ENCODE measurements at places on chromosomes 16 and 17.

GRCh38 chr17:82901356-82901755 lies 61.5 kb upstream of the ZNF750 start:
- DNase-seq: no peak

DNA sequence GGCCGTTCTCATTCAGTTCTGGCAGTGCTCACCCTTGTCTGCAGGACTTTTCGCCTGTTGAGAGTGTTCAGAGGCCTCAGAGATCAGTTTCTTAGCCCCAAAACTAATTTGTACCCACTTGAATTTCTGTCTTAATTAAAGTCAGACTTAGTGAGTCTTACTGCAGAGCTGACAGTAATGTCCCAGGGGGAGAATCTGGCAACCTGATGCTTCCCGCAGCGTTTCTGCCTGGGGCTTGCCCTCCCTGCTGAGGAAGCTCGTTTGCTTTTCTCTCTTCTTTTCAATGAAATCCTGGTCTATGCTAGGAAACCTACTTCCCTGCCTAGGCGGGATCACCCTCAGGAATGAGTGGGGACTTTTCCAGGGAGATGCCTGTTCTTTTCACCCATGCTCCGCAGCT lies 25.3 kb downstream of the DBNDD1 start:
- no peak for DNase-seq

GRCh38 chr17:79944251-79944812 lies 91.3 kb downstream of the TBC1D16 start:
- no peak for DNase-seq

- no peak for DNase-seq
Observed at GRCh38 chr16:19760356-19761060, 42.4 kb downstream of the IQCK start.

- DNase-seq: no peak
Observed at GRCh38 chr16:80065541-80065940, 465.0 kb upstream of the MAF start.

- DNase-seq: no peak
Observed at GRCh38 chr16:23465179-23465578, 12.2 kb upstream of the COG7 start.

DNA sequence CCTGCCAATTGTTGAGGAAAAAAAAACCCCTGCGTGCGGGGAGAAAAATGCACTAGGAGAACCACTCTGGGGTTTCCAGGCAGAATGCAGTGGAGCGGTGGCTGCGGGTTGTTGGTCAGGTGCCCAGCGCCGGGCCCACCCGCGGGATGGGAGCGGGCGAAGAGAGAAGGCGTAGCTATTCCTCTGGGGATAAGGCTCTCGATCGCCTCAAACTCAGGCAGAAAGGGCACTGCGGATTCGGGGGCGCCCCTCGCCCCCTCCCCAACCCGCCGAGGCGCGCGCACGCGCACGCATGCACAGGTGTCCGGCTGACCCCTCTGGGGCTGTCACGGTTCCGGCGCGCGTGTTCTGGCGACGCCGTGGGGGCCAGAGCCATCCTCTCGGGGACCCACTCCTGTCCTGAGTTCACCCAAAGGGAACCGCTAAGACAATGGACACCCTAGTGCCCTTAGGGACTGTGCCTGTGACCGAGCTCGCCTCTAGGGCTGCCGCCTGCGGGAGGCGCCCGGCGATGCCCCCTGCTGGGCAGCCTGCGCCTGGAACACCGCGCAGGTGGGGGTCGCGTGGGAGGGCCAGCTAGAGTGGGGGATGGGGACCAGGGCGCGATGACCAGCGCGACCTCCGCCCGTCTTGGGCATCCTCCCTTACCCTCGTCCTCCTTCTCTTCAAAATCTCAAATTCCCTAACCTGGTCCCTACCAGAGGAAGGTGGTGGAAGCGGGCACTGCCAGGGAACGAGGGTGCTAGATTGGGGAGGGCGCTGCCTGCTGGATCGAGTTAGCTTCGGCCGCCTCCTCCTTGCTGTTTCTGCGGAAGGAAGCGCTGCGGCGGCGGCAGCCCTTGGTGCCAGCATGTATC lies 14.4 kb upstream of the CBX8 start:
- peak; percentile 33 for DNase-seq

DNA sequence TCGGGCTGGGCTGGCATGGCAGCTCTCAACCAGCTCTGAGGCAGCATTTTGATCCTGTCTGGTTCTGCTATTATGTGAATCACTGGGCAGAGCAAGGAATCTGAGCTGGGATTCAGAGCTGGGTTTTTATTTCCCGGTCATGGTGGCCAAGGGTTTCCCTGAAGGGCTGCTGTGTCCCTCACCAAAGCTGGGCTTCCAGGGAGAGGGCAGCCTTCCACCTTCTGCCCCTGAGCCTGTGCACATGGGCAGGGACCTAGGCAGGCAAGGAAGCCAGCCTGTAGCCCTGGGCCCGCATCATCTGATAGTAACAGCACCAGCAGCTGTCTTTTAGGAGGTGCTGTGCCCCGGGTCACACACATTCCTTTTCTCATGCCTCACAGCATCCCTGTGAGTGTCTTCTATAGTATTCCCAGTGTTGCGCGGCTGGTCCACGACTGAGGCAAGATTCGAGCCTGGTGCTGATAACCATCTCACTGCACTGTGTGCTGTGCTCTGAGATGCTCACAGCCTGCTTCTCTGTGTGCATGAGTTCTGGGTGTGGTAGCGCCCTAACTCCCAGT lies 85.3 kb upstream of the PLCG2 start:
- DNase-seq: no peak

GRCh38 chr17:79627184-79627765 lies 16.4 kb upstream of the RBFOX3 start:
- no peak for DNase-seq

- DNase-seq: peak; percentile 26
Observed at GRCh38 chr16:85473909-85474620, 139.1 kb upstream of the GSE1 start.

GRCh38 chr16:27370318-27370717 lies 31.7 kb upstream of the IL21R start:
- no peak for DNase-seq

DNA sequence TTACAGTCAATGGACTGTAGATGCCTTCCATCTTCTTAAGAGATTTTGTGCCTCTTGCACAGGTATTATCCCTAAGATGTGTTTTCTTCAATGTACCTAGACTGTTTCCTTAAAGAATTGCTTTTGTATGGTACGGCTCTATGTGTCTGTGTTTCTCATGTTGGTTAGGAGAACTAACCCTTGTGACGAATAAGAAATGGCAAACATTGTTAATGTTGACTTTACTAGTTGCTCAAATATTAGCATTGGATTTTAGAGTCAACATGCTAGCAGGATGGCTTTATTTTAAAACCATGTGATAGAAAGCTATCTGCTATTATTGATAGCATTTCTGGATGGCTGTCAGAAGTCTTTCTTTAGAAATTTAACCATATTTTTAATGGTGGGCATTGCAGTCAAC lies 34.5 kb downstream of the WWOX start:
- no peak for DNase-seq

DNA sequence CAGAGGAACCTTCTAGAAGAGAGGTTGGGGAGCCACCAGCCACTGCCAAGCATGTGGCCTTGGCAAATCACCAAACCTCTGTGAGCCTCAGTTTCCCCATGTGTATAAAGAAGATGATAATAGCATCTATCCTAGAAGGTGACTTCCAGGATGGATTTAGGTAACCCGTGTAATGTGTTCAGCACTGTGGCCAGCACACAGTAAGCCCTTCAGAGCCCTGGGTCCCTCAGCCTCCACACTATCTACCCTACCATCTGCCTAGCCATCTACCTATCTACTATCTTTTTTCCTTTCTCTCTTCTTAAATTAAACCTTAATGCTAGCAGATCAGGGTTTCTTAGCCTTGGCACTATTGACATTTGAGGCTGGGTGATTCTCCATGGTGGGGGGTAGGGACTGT lies 33.0 kb downstream of the TEKT5 start:
- DNase-seq: no peak

DNA sequence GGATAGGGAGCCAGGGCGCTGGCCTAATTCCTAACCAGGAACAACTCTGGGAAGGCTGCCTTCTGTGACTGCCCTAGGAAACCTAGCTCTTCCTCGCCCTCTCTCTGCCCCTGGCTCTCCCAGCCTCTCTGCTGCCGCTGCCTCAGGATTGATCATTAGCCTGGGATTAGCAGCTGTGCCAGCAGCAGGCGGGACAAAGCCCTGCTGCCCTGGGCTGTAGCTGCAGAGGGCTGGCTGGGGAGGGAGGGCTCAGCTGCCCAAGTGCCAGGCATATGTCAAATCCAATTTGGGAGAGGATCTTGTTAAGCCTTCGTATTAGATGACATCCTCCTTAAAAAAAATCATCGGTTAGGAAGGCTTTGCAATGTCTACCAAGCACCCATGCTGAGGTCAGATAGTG lies 144.8 kb upstream of the CCL2 start:
- no peak for DNase-seq

DNA sequence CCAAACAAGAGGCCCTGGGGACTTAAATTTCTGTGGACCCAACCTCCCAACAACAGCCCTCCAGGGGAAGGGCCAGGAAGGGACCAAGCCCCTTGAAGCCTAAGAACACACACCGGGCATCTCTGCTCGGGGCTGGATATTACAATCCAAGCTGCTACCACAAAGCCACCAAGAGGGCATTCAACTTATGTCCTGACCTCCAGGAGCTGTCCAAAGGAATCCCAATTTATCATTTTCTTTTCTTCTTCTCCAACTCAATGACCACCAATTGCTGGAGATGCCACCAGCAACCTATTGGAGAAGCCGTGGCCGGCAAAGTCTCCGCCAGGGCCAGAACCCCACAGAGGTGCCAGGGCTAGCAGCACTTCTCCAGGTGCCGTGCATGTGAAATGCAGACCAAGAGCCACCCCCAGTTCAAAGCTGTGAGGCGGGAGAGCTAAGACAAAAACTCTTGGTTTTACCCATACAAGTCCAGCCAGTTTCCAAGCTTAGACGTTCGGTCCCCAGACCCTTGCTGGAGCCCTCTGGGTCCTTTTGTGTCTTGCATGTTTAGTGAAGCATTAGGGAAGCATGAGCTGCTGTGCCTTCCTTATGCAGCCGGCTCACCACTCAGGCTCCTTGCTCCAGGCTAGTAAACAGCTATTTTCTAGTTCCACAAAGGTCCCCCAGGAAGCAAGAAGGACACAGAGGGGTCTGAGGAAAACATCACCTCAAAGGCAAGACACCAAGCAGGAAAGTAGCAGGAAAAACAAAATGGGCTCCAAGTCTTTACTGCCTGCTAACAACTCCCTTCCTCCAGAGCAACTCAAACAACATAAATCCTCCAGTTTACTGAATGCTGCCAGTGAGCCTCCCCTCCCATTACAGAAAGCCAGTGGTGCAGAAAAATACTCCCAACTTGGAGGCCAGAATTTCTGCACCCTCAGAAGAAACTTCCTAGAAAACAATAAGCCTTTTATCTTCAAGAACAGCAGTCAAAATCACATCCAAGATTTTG lies 3.2 kb downstream of the PITPNA start:
- no peak for DNase-seq

GRCh38 chr17:36593656-36594316 lies 2.1 kb downstream of the DHRS11 start:
- no peak for DNase-seq

DNA sequence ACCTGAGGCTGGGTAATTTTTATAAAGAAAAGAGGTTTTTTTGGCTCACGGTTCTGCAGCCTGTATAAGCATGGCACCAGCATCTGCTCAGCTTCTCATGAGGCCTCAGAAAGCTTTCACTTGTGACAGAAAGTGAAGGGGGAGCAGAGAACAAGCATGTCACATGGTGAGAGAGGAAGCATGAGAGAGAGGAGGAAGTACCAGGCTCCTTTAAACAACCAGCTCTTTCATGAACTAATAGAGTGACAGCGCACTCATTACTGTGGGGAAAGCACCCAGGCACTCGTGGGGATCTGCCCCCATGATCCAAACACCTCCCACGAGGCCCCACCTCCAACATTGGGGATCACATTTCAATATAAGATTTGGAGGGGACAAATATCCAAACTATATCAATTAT lies 86.8 kb downstream of the USP32 start:
- no peak for DNase-seq

GRCh38 chr16:67277999-67278772 lies 1.1 kb upstream of the PLEKHG4 start:
- DNase-seq: no peak

GRCh38 chr17:31907342-31907962 lies 5.9 kb upstream of the UTP6 start:
- no peak for DNase-seq

DNA sequence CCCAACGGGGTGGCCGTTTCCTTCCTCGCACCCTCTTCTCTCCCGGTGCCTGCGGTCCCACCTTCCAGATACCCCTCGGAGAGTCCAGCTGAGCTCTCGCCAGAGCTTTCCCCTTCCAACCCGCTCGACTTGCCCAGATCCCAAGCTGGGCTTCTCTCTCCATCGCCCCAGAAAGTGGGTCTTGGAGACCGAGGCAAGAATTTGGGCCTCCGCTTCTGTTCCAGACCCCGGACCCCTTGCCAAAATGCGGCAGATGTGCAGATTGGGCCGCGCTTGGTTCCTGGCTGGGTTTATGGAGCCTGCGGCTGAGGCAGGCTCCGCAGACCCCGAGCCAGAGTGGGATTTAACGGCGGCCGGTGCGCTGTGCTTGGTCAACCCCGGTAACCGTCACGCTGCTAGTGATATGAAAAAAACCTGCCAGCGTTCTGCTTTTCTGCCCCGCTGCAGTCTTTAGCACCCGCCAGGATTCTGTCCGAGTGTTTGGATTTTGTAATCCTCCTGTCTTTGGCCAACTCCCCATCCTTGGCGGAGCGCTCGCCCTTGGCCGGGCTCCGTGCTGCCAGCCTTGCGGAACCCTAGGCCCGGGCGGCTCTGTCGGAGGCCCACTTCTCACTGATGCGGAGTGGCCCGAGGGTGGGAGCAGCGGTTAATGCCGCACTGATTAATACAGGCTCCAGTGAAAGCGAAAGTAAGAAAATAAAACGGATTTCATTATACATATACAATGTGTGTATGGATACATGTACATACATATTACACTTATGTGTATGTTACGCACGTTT lies 754 bp upstream of the SLFN11 start:
- DNase-seq: no peak

DNA sequence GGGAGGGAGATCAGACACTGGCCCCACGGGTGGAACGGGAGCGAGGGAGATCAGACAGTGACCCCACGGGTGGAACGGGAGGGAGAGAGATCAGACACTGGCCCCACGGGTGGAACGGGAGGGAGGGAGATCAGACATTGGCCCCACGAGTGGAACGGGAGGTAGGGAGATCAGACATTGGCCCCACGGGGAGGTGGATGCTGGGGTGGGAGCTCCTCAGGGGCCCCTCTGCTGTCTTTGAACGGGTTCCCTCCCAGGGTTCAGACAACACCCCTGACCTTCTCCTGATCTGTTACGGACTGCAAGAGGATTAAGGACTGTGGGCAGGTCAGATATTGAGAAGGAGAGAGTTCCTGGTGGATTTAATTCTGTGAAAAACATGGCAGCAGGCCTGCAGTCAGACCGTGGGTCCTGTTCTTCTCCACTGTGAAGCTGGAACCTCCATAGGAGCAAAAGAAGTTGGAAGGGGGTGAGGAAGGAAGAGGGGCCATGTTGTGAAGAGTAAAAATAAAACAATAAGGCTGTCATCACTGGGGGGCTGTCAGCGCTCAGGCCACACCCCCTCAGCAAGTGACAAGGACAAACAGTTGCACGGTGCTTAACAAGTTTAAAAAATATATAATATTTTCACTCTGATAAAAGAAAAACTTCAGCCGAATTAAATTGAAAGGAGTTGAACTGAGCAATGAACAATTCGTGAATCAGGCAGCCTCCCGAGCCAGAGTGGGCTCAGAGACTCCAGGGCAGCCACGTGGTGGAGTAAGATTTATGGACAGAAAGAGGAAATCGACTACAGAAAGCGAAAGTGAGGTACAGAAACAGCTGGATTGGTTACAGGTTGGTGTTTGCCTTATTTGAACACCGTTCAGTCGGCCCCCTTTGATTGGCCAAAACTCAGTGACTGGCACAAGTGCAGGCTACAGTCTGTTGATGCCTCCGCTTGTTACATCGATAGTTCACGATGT lies 348.7 kb upstream of the TNRC6C start:
- no peak for DNase-seq
